Left lung (tissue), 14 donors: ENCODE measurements at places on chromosomes 7 and 10. TPM values are rescaled to one million over a fixed set of nuclear protein-coding genes. Genes with fewer than 3 reads are reported as not detected.
A peak's percentile ranks its signal among the peaks of the same experiment; 100 is the strongest.

GRCh38 chr7:102050864-102051460, 233.5 kb downstream of the CUX1 start:
- no peak for DNase-seq

GRCh38 chr10:26385443-26385842, 52.7 kb upstream of the APBB1IP start:
- DNase-seq: no peak

GRCh38 chr10:87691506-87692070, 31.9 kb downstream of the PAPSS2 start:
- DNase-seq: no peak

GRCh38 chr7:12685550-12685949, 1.9 kb upstream of the ARL4A start:
- DNase-seq: peak; percentile 45

DNA sequence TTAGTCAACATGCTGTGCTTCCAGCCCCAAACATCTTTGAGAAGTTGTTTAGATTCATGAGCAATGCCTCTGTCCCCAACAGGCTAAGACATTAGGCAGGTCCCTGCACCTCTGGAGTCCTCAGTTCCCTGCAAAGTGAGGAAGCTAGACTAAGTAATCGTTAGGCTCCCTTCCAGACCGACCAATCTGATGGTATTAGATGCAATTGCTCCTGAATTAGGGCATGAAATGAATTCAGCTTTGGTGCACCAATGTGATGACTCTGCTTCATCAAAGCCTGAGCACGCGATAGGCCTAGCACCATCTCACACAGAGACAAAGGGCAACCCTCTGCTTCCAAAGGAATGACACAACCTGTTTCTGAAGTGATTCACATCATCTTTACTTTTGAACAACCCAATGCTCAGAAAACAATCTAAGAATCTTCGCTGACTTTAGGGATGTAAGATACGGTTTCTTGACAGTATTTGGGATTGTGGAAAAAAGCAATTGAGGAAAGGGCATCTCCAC, 723 bp upstream of the TES start:
- no peak for DNase-seq

DNA sequence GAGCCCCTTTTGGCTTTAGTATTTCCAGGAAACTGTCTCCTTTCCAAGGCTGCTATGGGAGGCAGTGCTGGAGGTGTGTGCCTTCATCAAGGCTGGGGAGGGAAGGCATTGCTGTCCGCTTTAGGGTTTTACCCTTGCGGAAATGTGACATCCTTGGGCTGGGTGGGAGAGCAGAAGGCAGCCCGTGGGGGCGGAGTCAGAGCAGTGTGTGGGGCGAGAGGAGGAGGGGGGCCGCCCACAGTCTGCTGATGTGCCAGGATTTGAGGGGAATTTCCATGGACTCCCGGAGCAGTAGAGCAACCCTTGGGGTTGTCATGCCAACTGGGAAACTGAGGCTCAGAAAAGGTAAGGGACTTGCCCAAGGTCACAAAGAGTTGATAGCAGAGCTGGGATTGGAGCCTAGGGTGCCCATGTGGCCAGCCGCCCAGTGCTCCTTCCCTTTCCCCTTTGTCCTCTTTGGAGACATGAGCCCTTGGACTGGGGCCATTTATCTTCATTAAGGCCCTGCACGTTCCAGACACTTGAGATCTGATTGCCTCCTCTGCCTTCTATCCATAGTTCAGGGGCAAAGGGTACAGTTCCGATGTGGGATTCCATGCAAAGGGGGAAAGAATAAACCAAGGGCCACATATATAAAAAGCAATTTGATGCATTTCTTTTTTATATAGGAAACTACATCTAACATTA, 22.2 kb downstream of the TSPAN15 start:
- DNase-seq: no peak

DNA sequence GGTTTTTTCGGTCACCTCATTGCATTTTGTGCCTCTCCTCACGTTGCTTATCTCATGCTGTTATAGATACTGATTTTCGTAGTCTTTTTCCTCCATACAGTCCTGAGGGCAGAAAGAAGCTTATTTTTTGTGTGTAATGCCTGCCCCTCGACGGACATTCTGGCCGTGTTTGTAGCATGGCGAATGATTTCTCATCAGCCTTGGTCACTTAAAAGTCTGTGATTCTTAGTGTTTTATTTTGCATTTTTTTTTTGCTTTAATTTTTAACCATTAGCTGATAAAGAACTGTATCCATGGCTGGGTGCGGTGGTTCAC, 469 bp upstream of the NOC3L start:
- no peak for DNase-seq

DNA sequence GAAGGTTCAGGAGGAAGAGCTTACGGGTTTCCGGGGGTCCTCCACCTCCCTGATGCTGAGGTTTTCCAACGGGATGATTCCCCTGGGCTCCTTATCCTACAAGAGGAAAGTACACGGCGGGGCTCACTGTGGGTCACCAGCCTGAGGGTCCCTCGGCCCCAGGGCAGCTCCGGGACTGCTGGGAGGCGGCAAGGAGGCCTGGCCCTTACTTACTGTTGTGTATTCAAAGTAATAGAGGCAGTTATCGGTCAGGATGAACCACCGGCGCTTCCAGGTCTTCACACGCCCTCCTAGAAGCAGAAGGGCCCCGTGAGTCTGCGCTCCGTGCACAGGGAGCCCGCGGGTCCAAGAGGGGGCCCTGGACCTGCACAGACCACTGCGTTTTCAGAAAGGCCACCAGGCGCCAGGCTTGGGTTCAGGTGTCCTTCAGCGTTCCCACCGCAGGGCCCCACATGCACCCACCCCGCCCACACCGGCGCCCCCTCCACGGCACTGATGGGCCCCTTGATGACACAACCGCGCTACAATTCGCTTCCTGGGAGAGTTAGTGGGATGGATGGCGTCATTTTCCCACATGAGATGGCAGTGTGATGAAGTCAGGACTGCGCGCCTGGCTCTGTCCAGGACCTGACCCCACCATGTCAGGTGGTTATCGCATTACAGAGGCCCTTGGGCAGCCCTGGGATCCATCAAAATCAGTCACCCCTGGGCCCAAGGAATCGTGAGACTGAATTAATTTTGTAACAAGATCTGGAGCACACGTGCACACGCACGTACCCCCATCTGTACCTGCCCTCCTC, 106.7 kb downstream of the CYTH3 start:
- no peak for DNase-seq

DNA sequence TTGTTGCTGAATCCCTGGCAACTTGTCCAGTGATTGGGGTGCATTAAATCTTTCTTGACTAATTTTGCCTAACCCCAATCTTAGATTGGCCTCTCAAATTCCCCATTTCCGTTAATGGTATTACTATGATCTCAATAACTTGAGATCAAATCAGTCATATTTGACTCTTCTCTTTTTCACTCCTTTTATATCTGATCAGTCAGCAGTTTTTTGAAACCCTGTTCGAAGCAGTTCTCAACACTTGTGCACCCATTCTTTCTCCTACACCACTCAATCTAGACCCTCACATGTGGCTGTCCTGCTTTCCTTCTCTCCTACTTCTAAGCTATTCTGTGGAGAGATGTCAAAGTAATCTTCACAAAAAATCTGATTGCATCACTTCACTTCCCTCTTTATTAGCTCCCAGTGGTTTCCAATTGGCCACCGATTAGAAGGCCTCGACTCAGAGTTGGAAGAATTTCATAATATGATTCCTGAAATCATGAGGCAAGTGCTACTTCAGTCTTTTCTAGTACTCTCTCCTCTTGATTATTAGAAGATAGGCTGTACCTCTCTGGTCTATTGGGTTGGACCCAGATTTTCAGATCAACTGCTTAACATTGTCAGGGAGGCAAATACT, 128.9 kb downstream of the ZNF365 start:
- no peak for DNase-seq

DNA sequence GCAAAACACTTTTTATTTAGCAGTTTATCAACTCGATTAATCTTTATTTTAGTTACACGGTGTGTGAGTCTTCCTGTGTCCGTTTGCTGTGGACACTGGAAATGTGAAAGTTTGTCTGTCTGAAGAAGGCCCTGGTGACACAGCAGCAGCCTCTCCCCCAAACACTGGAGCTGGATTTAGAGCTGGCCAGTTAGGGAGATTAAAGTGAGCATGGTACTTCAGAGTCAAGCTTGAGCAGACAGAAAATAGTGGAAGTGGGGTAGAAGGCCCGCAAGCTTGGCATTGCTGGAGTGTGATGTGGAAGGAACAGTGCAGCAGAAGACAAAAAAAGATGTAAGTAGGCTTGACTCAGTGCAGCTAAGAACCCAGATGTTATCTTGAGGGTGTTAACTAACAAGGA, 85.9 kb downstream of the POM121L12 start:
- DNase-seq: no peak

GRCh38 chr7:33185786-33186185, 56.4 kb downstream of the BBS9 start:
- no peak for DNase-seq

Gene CABCOCO1
- 3.4 TPM for total RNA-seq

Gene FAM237B
- not detected for total RNA-seq

Gene RPEL1
- total RNA-seq: 0.13 TPM

Gene DENND10
- 34.2 TPM for total RNA-seq

Gene SYCE1
- total RNA-seq: 0.47 TPM

Gene PCDH15
- 1.2 TPM for total RNA-seq

Gene TRIM50
- total RNA-seq: 0.34 TPM

Gene OR6B1
- total RNA-seq: not detected

Gene BHLHA15
- 2.4 TPM for total RNA-seq

Gene CALN1
- total RNA-seq: not detected

Gene UPK3B
- 5.5 TPM for total RNA-seq
